ENCODE measurements at places on chromosomes 3 and 15.
A peak's percentile ranks its signal among the peaks of the same experiment; 100 is the strongest.

GRCh38 chr3:177190756-177191681, 6.3 kb downstream of the TBL1XR1 start:
- DNase-seq = no peak

DNA sequence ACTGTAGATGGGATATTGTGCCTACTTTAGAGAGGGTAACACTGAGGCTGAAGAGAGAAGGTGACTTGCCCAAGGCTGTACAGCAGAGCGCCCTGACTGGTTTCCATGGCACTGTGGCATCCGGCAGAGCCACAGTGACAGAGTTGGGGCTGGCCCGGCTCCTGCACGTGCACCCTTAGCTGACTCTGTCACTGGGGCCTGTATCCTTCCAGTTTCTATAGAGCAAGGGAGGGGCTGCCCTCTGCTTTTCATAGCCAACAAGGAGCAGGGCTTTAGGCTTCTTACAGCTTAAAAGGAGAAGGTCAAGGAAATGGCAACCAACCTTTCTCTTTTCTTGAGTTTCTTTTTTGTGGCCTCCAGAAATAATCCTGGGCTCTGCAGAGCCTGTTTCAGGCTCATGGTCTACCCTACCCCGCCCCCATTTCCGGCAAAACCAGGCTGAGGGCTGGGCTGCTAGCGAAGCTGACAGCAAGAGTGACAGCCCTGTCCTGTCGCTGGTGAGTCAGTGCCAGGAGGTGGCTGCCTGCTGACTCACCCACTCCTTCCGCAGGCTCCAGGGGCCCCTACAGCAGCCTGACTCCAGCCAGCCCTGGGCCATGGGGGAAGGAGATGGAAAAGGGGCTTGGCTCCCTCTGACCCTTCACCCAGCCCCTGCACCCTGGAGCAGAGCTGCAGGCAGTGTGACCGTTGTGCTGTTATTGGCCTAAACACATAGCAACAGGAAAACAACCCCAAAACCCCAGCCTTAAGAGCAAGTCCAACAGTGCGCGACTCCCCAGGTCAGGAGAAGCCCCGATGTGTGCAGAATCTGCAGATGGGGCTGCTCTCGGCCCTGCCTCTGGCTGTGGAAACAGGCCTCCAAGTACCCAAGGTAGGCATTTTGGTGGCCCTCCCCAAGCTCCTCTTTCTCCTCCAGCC, 29.8 kb downstream of the SLC6A6 start:
- DNase-seq = peak; percentile 74

DNA sequence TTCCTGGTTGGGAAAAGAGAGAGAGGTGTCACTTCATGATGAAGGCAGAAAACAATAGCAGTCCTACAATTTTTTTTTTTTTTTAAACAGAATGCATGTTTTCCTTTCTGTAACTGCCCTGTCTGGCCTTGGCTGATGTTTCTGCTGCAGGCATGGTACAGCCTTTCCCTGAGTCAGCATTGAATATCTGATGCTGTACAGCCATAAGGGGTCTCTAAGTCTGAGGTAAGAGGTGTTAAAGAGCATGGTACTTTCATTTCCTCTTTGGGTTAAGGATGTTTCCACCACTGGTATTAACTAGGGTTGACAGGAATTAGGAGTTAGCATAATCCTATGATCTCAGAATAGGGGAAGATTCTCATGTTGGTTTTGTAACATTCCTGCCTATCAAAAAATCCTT, 147.4 kb downstream of the CHST2 start:
- no peak for DNase-seq

DNA sequence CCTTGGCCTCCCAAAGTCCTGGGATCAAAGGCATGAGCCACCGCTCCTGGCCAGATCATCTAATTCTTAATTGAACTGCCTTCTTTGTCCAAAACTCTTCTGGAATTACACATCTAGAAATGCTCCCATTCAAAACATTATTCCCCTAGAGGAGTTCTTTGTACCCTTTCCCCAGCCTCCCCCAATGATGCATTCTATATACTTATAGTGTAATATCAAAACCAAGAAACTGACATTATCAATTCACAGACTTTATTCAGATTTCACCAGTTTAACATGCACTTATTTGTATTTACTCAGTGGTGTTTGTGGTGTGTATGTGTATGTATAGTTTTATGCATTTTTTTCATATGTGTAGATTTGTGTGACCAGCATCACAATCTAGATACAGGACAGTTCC, 85.0 kb downstream of the PTPRG start:
- DNase-seq = no peak

GRCh38 chr3:105869861-105870755, 1.3 kb upstream of the CBLB start:
- no peak for DNase-seq

GRCh38 chr3:126124896-126125295, 41.0 kb upstream of the SLC41A3 start:
- DNase-seq = no peak

GRCh38 chr3:169241630-169241990, 421.9 kb downstream of the MECOM start:
- no peak for DNase-seq

DNA sequence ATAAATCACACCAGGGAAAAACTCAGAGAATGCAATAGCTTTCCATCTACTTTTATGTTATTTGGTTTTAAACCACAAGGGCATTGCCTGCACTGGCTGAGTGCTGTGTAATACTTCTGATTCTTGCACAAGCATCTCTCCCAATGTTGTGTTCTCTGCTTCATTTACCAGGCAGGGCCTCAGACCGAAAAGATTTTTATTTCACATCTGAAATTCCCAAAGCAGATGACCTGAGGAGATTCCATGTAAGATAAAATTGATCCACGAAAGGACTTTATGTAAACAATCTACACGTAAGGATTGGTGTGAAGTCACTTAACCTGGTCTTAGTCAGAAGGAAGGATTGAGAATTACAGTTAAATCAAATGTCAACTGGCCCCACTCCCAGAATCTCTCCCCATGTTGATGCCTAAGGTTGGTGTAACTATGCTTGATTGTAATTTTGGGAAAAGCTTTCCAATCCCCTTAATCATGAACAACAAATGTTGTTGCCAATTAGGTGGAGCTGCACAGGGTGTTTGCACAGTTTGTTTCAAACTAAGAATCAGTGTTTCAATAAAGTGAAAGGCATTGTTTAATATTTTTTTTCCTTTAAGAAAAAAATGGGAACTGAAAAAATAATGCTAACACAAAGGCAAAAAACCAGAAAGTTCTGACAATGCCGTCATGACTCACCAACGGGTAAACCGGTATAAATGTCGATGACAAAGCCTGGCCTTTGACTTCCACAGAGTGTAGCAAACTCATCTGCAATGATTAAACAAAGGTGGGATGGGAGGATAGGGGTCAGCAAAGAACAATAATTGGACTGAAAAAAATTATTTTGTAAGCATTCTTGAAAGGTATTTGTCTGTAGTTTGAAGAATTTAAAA, 128.6 kb downstream of the DUT start:
- DNase-seq = peak; percentile 78

DNA sequence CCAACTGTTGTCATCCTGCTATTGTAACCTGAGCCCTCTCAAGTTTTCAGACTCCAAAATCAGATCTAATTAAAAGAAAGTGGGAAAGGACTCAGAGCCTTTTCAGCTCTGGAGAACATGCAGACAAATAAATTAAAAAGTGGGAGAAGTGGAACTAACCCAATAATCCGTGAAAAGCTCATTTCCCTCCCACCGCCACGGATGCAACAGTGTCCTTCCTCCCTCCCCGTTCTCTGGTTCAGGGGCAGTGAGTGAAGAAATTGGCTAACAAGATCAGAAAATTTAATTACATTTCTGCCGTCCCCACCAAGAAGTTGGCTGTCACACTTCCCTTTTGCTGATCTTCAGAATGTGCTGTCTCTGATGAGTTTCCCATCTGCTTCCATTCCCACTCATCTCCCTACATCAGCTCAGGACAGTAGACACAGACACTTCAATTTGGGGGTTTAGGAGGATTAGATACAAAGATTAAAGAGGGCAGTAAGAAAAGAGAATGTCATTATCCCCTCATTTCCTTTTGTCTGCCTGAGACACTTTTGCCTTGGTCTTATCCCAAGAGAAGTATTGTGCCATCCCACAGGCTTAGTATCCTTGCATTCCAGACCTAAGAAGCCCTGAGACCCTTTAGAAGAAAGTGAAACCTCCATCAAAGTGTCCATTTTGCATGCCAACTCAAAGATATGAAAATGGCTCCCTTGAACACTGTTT, 335.7 kb upstream of the PPP2R3A start:
- no peak for DNase-seq

DNA sequence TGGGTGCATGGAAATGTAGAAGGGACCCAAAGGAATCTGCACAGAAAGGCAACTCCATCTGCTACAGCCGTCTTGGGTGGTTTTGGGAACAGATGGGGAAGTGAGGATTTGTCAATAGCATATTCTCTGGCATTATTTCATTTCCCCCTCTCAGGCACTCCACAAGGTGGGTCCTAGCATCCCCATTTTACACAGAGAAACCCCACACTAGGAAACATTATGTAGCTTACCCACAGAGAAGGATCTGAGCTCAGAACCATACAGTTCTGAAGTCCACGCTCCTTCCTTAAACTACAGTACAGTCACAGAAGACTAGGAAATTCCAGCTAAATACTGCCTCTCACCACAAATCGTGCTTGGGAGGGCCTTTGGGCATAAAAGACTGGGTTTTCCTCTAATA, 61.2 kb upstream of the CTNNB1 start:
- no peak for DNase-seq
